ENCODE measurements at places on chromosomes 16 and 17.

DNA sequence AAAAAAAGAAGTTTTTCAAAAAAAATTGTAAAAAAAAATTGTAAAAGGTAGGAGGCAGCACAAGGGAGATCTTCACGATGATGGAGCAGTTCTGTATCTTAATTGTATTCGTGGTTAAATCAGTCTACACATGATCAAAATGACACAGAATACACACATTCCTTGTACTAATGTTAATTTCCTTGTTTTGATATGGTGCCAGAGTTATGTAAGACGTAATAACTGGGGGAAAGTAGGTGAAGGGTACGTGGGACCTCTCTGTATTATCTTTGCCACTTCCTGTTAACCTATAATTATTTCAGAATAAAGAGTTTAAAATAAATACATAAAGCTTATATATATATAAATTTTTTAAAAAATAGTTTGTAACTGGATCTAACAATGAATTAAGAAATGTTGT, 36.8 kb downstream of the HELZ start:
- no peak for ATAC-seq

- ATAC-seq: no peak
Observed at GRCh38 chr17:18121144-18121910, 12.8 kb downstream of the MYO15A start.

- no peak for ATAC-seq
Observed at GRCh38 chr16:69741951-69742904, 12.5 kb downstream of the NOB1 start.

DNA sequence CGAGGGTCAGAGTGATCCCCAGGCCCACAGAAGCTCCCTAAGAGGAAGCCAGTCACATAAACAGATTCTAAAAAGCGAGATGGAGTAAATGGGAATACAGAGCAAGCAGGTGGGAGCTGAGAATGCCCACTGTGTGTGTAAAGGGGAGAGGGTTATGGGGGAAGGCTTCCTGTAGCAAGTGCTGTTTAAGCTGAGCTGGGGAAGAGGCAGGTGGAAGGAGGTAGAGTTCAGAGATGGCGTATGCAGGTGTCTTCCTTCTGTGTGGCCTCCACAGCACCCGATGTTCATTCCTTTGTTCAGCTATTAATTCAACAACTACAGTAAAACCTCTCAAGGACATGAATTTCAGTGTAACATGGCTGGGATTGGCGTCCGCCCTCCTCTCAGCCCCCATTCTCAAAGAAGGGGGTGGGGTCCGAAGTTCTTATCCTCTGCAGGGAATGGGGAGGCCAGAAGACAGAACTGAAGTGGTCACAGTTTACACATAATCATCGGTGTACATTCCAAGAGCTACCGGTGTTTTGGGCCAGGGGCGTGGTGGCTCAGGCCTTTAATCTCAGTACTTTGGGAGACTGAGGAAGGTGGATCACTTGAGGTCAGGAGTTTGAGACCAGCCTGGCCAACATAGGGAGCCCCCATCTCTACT, 1.8 kb downstream of the EEF2K start:
- no peak for ATAC-seq

DNA sequence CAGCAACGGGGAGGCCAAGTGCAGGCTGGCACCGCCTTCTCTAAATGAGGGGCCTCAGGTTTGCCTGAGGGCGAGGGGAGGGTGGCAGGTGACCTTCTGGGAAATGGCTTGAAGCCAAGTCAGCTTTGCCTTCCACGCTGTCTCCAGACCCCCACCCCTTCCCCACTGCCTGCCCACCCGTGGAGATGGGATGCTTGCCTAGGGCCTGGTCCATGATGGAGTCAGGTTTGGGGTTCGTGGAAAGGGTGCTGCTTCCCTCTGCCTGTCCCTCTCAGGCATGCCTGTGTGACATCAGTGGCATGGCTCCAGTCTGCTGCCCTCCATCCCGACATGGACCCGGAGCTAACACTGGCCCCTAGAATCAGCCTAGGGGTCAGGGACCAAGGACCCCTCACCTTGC, 18.5 kb downstream of the NGFR start:
- ATAC-seq: no peak

- no peak for ATAC-seq
Observed at GRCh38 chr17:77359236-77359635, 218.5 kb downstream of the SEC14L1 start.

DNA sequence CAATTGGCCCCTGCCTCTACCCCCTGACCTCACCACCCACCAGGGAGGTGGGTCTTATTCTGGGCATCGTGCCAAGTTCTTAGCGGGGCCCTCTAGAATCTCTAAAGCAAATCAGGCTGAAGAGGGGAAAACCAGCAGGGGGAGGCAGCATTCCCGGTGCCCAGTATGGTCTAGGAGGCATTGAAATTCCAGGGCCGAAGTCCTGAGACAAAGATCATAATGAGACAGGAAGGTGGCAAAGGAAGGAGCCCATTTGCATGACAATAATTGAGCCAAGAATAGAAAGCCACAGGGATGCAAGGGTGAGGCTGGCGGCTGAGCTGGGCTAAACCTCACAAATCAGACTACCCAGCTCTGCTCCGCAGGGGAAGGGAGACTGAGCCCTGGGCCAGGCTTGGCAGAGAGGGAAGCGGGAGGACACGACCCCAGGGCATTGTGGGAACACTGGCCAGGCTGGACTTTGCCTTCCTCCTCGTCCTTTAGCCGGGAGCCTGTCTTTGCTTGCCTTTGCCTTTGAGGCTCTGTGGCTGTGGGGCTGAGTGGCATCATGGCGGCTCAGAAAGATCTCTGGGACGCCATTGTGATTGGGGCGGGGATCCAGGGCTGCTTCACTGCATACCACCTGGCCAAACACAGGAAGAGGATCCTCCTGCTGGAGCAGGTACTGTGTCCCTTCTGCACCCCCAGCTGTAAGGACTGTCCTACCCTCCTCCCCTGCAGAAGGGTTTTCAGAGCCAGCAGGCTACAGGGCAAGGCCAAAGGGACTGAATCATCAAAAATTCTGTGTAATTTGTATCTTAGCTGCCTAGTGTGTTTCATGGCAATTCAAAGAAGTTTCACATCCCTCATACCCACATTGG, at the start of gene PIPOX:
TSS of gene PIPOX (plus strand) at position 463 of the 860 bp plus-strand sequence. CDS start at position 548, 85 bp downstream.
- ATAC-seq: no peak

- ATAC-seq: no peak
Observed at GRCh38 chr16:49930841-49931240, 74.9 kb upstream of the ZNF423 start.

DNA sequence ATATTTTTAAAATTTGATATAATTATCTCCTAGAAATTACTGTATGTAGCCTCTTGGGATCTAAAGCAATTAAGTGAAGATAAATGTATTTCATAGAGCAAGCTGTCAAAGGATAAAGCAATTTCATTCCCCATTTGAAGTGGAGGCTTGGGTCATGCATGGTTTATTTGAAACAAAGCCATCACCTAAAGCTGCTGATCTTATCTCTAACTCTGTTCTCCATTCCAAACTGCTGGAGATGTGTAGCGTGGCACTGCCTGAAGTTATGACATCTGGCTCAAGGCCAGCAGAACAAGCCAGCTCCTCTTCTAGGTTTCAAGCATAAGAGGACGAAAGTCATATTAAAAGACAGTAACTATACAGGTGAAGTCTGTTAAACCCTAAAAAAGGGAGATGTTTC, 83.9 kb downstream of the HIC1 start:
- no peak for ATAC-seq

GRCh38 chr17:57357392-57357784, 101.1 kb downstream of the MSI2 start:
- no peak for ATAC-seq

DNA sequence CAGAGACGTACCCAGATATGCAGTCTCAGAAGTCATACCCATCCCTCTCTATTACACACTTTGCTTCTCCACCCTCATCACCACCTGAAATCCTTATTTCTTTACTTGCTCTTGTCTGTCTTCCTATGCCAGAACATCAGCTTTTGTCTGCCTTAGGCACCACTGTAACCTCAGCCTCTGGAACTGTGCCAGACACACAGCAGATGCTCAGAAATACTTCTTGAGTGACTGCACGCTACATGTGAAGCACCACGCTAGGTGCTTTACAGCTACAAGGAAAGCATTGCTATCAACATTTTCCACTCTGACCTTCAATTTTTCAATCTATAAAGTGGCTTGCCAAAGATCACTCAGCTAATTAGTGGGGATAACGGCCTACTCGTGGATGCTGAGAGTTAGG, 226.8 kb downstream of the CHD9NB start:
- no peak for ATAC-seq

GRCh38 chr16:23678430-23679273, at the start of gene PLK1:
Gene PLK1 (plus strand): TSS chr16:23678889. CDS start chr16:23678933, 44 bp downstream.
- ATAC-seq: peak; percentile 96

- ATAC-seq: no peak
Observed at GRCh38 chr17:40914075-40914855, 23.2 kb downstream of the KRT23 start.

DNA sequence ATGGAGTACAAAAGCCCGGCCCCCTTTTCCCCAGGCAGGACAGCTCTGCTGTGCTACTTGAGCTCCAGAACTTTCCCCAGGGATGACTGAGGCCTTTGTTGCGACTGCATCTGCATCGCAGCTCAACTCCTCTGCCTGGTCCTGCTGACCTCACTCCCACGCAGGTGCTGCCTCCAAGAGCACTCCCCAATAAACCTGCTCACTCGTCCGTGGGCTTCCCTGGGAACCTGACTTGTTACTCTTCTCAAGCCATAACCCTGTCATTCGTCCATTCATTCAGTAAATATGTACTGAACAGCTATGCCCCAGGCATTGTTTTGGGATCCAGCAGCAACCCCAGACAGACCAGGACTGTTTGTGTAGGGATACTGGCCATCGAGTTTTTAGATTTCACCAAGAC, 11.6 kb upstream of the RMI2 start:
- ATAC-seq: no peak

GRCh38 chr17:4642286-4642685, 808 bp upstream of the ALOX15 start:
- no peak for ATAC-seq

GRCh38 chr16:76194616-76195015, 82.6 kb upstream of the CNTNAP4 start:
- no peak for ATAC-seq

GRCh38 chr16:20347666-20348364, 4.7 kb downstream of the UMOD start:
- no peak for ATAC-seq

- ATAC-seq: peak; percentile 75
Observed at GRCh38 chr17:50931144-50931908, 65.2 kb upstream of the TOB1 start.

GRCh38 chr16:88760424-88761142, 24.4 kb downstream of the PIEZO1 start:
- no peak for ATAC-seq

DNA sequence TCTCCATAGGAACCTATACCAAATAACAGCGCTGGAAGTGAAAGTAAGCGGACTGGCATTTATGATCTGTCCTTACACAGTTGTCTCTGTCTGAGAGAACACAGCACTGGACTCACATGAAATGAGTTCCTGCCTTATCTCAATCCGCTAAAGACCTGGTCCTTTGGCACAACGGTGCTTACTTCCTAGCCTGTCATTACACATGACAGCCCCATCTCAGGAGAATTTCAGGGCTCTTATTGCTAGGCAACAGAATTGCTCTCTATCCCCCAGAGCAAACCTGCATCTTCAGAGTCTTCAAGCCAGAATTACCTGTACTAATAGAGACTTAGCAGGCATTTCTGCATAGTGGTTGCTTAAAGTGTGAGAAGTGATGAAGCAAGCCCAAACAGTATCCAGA, 4.3 kb downstream of the KCNJ2 start:
- ATAC-seq: no peak

- no peak for ATAC-seq
Observed at GRCh38 chr16:56246051-56246817, 54.9 kb downstream of the GNAO1 start.

DNA sequence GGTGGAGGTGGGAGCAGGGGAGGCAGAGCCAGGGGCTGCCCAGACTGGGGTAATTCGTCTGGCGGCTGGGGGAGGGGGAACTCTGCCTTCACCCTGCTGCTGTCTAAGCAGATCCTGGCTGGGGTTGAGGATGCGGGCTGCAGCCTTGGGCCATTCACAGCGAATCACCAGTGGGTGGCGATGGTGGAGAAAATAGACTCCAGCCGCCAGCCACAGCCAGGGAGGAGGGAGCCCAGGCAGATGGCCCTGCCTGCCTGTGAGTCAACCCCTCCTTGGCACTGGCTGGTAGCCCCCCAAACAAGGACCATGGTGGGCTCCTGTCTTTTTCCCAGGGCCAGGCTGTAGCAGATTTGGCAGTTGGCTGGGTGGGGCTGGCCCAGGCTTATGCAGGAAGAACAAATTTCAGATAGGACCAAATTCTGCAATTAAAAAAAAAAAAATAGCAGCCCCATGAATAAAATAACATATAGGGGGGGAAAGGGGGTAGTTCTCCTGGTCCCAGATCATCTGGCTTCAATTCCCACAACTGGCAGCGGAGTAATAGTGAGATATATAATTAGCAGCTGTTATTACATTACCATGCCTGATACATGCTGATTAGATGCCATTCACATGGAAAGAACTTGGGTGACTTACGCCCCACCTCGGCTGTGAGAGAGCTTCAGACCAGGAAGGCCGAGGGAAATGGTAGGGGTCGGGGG, 41.5 kb upstream of the CDH5 start:
- no peak for ATAC-seq

DNA sequence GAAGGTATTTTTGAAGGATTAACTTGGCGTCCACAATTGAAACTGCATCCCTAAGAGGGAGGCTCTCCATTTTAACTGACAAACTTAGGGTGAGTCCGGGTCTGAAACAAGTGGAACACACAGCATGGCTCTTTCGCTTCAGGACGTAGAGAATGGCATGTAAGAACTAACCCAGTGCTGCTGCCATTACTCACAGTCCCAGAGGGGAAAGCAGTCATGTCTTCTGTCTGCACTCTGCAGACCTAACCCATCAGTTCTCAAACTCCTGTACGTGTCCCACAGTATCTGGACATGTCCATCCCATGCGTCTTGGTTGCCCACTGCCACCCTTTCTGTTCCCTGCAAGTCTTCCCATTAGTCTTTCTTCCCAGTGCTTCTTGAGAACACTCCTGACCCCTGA, 563 bp downstream of the ST6GALNAC1 start:
- ATAC-seq: no peak

GRCh38 chr16:47574091-47575054, 113.2 kb downstream of the PHKB start:
- ATAC-seq: peak; percentile 80

DNA sequence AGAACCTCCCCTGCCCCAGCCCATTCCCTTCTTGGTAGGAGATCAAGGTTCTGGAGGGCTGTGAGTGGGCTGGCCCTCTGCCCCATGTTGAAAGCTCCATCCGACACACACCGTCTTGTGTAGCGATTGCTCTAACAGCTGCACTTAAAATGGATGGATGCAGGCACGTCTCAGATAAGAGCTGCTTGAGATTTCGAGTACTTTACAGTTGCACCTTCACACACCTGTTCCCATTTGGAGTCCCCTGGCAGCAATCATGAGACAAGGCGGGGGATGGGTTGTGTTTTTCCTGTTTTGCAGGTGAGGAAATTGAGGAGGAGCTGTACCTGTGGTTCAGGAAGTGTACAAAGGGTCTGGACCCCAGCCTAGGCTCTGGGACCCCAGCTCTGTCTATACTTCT, 25.6 kb upstream of the TAC4 start:
- ATAC-seq: no peak

DNA sequence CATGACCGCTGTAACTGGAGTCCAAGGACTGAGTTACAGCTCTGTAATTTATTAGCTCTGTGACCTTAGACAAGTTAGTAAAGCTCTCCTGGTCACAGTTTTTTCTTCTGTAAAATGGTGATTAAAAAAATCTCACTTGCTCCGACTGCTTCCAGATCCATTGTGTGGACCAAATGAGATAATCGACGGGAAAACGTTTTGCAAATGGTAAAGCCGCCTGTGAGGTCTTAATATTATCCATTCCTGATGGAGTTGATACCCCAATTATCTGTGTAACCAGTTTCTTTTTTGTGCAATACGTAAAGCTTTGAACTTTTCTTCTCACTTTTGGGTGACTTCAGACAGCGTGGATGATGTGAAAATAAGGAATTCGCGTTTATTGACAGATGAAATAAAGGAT, 422.9 kb downstream of the UTP18 start:
- ATAC-seq: no peak

All from activated CD4-positive, CD25-positive, alpha-beta regulatory T cell treated with anti-CD3 and anti-CD28 coated beads, Interleukin-2, amount 50 U/mL, for 24 hours (primary cell).